ENCODE measurements at places on chromosomes 4 and X.

DNA sequence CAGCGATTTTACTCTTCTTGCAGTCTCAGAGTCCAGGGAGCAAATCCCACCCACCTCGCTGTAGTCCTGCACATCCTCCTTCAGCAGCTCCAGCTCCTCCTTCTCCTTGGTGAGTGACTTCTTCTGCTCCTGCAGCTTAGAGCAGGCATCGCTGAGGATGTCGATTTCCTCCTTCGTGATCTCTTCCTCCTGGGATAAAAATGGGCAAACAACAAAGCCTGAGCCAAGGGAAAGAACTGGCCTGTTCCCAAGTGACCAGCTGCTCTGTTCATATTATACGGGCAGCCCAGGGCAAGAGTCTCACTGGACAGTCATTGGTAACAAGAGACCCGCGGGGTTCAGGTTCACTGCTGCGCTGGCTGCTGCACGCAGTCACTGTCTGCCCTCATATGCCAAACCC is 26.2 kb downstream of the FGFR3 start:
- DNase-seq, result no peak

DNA sequence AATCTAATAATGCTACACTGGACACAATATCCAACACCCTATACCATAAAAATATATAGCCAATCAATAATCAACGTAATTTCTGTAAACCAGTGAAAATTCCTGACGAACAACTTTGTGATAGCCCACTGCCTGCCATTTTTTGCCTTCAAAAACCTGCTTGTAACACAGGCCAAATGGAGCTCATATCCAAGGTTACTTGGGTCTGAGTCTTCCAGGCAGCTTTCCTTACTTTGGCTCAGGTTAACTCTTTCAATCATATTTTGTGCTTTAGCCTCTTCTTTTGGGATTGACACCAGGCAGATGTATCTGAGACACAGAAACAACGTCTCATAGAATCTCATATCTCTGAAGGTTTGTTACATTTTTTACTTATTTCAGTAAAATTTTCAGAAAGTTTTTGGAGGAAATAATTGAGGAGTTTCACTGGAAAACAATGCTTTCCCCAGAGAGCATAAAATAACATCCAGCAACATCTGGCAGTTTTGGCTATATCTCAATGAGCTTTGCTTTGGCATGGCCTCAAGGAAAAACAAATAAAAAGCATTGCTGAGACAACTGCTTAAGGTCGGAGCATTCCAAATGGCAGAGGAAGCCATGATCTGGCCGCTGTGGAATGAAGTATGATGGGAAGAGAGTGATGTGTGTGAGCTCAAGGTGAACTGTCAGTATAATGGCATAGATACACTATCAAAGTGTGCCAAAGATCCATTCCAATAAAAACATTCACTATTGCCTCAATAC is 162.9 kb upstream of the SPIN4 start:
- no peak for DNase-seq

GRCh38 chr4:164251257-164251656 is 502.7 kb upstream of the SMIM31 start:
- DNase-seq, result no peak

DNA sequence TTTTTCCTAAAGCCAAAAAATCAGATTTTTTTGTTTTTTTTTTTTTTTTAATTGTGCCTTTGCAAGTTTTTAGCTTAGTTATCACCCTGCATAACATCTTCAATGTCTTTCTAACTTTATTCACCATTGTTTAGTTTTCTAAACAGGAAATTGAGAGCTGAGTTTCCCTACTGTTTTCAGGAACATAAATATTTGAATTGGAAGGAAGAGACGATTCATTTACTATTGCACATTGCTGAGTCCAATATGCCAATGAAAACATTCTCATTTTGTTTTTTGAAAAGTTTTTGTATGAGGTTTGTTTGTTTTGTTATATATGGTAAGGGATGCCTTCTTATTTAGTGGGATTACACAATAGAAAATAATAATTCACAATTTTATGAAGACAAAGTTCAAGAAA is 148.4 kb downstream of the ANKRD50 start:
- DNase-seq, result no peak
